T1000 (cell line): ENCODE measurements at places on chromosomes 3 and 15.
A peak's percentile ranks its signal among the peaks of the same experiment; 100 is the strongest.

GRCh38 chr3:29639578-29640290 is 358.9 kb downstream of the RBMS3 start:
- no peak for DNase-seq

DNA sequence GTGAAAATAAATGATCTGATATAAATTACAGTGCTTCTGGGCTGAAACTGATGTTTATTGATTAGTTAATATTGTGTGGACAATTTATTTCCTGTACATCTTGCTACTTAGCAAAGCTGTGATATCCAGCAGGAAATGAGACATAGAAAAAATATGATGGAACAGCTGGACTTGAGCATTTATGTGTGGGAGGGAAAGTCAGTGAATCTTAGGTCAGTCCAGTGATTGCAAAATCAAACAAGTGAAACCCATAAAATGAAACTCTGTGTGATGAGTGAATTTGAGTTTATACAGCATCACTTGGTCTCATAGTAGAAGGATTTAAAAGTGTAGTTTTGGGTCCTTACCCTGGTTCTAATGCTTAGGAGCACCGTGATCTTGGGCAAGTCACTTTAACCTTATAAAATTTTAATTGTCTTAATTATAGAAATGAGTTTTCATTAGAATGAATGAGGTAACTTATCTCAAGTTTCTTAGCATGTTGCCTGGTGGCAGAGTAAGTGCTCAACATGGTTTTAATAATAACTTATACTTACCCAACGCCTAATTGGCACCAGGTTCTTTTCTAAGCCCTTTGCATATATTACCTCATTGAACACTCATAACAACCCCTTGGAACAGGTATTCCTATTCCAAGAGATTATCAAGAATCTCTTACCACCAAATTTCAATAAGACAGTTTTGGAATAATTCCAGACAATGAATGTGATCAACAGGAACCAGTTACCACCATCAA is 194.6 kb downstream of the ADAMTSL3 start:
- no peak for DNase-seq

GRCh38 chr15:85646538-85647091 is 148.1 kb downstream of the KLHL25 start:
- DNase-seq = no peak

- no peak for DNase-seq
Observed at GRCh38 chr3:150184426-150185071, 213.9 kb upstream of the PFN2 start.

DNA sequence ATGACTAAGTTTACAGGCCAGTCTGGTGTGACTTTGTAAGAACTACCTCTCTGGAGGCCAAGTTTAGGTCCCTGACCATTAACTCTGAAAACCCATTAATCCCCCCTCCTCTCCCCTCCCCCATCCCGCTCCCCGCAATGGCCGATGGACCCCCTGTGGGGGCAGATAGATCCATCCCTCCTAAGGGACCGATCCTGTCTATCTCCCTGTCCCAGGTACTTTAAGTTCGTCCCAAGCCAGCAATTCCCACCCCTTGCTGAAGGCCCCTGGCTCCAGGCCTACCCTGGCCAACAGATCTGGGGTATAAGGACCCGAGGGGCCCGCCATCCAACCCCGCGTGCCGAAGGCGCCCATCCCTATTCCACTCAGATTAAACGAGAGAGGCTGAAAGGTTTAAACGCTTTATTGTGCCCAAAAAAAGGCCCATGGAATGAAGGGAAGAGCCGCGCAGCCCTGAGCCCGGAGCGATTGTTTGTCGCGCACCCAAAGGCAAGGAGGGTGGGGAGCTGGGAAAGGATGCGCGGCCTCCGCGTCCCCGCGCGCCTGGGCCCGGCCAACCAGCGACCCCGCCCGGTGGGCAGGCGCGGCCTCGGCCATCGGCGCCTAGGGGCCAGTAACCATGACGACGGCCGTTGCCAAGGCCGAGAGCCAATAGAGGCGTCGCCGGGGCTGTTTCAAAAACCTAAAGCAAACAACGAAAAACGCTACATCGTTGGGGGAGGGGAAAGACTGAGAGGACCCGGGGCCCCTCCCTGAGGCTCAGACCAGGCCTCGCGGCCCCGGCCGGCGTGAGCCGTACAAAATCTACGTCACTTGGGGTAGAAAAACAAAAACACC is 35.9 kb downstream of the HMCES start:
- peak; percentile 81 for DNase-seq

GRCh38 chr3:45684327-45684892 is 4.8 kb upstream of the SACM1L start:
- no peak for DNase-seq

- DNase-seq = peak; percentile 34
Observed at GRCh38 chr3:39990532-39990931, 181.1 kb downstream of the MYRIP start.

- DNase-seq = no peak
Observed at GRCh38 chr3:146569314-146569713, 24.9 kb upstream of the PLSCR1 start.

DNA sequence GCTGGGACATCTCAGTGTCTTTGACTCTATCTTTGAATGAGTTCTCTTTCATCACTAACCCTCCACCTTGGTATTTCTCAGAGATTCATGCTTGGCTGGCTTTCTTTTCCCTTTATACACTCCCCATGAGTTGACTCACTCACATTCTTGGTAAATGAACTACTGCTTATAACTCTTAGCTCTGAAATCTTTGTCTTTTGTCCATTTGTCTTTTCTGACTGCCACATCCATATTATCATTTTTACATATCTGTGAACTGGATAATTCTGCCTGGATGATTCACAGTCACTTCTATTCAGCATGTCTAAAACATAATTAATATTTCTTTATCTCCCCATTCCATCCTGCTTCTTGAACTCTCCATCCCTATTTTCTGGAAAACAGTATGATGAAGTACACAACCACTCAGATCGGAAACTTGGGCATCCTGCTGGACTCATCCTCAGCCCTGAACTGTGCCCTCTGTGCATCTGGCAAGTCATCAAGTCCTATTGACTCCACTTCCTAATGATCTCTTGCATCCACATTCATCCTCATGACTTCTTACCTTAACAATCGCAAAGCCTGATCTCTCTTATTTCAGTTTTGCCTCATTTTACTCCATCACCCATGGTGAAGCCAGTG is 66.9 kb downstream of the KCNAB1 start:
- no peak for DNase-seq

- no peak for DNase-seq
Observed at GRCh38 chr15:77568973-77569728, 63.6 kb downstream of the LINGO1 start.

DNA sequence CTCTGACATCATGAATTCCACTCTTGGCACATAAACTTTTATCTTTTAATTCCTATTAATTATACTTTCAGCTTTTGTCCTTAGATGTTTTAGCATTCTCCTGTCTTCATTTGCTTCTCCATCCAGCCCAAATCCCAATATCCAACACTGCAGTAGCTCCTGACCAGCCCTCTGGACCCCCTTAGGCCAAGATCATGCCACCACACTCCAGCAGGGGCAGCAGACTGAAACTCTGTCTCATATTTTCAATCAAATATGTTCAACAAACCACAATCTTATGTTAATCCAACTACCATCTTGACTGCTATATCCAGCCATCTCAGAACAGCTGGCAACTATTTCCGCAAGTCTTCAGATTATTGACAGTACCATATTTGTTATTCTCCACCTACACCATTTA is 315.8 kb upstream of the ROBO2 start:
- no peak for DNase-seq

- no peak for DNase-seq
Observed at GRCh38 chr3:157533298-157534070, 30.3 kb upstream of the VEPH1 start.

DNA sequence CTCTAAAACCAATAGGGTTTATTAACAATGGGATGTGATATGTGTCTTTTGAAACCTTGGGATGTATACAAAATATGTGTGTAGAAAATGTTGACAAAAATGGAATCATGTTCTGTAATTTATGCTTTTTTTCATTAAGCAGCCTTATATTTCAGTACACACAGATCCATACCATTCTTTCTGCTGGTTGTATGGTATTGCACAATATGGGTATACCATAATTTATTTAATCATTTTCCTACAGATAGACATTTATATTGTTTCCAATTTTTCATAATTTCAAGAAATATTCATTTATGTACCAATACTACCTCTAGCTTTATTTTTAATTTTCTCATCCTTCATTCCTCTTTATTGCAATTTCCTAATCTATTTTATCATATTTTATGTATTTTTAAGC is 83.5 kb downstream of the NEK10 start:
- no peak for DNase-seq

GRCh38 chr3:88742674-88743507 is 364.5 kb upstream of the EPHA3 start:
- no peak for DNase-seq

GRCh38 chr3:64924961-64925360 is 237.2 kb upstream of the ADAMTS9 start:
- DNase-seq = no peak

DNA sequence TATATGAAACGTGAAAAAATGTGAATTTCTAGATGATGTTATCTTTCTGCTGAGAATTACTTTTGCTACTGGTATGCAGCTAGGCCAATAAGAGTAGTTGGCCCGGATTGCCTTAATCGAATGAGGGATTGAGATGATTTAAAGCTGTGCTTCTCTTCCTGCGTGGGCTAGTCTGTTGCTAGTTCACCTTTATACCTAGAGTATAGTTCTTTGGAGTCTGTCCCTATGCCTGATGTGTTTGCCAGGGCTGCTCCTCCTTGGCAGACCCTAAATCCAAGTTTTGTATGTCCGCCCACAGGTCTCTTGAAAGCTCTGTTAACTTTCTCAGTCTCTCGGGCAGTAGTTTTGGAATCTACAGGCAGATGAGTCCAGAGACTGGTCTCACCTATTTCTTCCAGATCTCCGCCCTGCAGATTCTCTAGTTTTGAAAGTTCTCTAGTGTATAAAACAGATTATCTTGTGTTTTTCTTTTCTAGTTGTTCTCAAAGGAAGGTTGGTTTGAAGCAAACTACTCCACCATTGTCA is 64.9 kb downstream of the MEF2A start:
- DNase-seq = no peak

DNA sequence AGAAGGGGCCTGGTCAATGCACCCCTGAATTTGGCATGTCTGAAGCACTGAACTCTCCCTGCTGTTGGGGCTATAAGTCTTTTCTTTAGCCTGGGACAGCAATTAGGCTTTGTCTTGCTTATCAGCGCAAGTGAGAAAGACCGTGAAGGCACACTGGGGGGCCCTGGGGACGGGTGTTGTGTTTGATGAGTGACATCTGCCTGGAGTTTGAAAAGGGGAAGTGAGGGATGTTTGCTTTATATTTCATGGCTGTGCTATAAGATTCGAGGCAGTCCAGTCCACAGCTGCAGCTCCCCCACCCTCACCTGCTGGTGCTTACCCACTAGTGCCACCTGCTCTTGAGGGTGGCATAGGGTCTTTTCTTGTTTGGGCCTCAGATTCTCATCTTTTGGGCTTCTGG is 44.8 kb downstream of the CEMIP start:
- DNase-seq = no peak

DNA sequence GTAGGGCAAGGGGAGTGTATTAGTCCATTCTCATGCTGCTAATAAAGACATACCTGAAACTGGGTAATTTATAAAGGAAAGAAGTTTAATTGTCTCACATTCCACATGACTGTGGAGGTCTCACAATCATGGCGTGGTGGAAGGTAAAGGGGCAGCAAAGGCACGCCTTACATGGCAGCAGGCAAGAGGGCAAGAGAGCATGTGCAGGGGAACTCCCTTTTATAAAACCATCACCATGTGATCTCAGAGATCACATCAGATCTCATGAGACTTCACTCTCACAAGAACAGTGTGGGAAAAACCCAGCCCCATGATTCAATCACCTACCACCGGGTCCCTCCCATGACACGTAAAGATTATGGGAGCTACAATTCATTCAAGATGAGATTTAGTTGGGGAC is 41.4 kb downstream of the SUMF1 start:
- DNase-seq = no peak

DNA sequence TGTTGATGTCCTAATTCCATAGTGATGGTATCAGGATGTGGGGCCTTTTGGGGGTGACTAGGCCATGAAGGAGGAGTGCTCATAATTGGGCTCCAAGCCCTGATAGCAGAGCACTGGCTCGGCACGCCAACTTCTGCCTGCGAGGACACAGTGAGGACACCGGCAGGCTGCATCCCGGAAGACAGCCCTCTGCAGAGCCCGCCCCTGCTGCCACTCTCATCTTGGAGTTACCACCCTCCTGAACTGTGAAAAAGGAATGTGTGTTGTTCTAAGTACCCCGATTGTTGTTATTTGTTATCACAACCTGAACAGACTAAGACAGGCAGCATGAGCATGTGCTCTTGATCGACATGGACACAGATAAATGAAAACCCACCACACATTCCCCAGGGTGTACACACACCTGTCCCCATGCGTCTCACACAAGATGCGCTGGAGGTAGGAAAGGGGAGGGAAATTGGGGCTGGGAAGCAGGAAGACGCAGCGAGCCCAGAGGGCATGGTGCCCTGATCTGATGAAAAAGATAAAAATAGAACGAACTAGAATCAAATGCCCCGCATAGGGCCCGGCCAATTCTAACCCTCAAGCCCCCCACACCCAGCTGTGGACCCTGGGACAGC is 40.1 kb downstream of the RPN1 start:
- DNase-seq = no peak

DNA sequence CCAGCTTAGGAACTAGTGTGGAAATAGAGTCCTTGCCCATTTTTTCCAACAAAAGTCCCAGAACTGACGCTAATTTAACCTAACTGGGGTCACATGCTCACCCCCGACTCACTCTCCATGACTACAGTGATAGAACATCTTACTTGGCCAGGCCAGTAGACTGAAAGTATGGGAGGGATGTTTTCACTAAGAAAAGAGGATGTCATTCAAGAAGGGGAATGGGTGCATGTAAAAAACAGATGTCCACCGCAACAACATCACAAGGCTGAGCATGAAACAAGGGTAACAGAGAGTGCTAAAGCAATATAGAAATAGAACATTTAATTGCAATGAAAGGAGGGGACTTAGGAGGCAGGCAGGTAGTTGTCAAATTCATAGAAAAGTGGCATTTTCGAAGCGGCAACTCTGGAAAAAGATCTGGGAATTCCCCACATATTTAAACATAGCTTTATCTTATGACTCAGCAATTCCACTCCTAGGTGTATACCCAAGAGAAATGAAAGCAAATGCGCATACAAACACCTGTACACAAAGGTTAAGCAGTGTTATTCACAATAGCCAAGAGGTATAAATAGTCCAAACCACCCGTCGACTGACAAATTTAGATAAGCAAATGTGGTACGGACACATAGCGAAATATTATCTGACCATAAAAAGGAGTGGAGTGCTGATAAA is 41.1 kb upstream of the UBE2E2 start:
- DNase-seq = no peak

DNA sequence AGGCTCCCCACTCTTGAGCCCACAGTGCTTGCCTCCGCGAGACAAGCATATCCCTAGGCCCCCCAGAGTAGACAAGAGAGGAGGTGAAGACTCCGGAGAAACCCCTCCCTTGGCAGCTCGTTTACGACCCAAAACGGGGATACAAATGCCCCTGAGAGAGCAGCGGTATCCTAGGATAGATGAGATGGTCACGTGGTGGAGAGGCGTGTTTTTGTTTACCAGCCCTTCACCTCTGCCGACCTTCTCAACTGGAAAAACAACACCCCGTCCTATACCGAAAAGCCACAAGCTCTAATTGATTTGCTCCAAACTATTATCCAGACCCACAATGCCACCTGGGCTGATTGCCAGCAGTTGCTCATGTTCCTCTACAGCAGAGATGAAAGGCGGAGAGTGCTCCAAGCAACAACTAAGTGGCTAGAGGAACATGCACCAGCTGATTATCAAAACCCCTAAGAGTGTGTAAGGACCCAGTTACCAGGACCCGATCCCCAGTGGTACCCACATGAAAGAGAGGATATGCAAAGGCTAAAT is 99.5 kb upstream of the OSBPL11 start:
- DNase-seq = no peak
